ENCODE measurements at places on chromosomes 7 and 10.

- DNase-seq, result no peak
These were observed 926 bp upstream of the PCBD1 start for GRCh38 chr10:70889291-70889690.

- peak; percentile 57 for DNase-seq
These were observed 1247.8 kb downstream of the GATA3 start for GRCh38 chr10:9302140-9302746.

DNA sequence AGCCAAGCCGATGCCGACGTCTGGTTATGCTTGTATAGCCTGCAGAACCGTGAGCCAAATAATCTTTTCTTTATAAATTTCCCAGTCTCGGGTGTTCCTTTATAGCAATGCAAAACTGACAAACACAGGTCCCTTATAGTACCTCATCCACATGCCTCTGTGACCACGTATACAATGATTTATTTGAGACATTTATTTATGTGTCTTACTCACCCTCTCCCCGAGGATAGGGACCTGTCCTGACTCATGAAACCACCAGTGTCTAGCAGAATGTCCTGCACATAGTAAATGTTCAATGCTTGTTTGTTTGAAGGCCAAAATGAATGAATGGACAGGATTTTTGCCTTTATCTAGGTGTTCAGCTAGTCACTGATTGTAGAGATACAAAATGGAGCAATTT is 147.9 kb upstream of the FZD8 start:
- DNase-seq, result no peak

GRCh38 chr7:28266402-28266801 is 85.8 kb upstream of the JAZF1 start:
- no peak for DNase-seq

- peak; percentile 62 for DNase-seq
These were observed 270.4 kb downstream of the HGF start for GRCh38 chr7:81499262-81500116.

DNA sequence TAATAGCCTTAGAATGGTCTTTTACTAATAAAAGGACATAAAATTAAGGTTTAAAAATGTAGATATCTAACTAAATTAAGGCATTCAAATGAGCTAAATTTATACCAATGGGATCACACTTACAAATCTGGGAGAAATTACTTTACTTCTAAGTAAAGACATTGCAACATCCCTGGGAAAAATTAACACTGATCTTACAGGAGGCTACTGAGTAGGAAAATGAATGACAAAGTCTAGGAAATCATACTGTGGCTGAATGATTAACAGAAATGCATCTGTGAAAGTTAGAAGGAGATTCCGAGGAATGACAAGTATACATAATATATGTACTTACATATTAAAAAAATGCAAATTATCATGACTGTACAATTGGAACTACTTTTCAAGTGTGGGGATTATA is 38.3 kb downstream of the CACNA2D1 start:
- no peak for DNase-seq

- DNase-seq, result no peak
These were observed 36.1 kb upstream of the MDFIC start for GRCh38 chr7:114885836-114886235.

- no peak for DNase-seq
These were observed 37.4 kb upstream of the CDK6 start for GRCh38 chr7:92873776-92874175.

DNA sequence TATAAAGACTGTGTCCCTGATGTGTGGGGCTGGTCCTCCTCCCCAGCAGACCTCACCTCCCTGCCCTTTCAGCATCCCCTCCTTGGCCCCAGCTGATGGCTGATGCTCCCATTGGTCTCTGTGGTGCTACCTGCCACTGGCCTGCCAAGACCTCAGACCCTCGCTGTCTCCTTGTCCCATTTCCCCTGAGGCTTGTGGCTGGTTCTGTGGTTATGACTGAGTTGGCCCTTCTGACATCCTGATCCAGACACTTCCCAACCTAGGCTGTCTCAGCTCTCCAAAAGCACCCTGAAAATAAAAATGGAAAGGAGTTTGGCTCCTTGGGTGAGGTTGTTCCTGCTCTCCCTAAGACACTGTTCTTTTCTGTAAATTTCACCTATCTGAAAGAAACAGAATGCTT is 214.2 kb downstream of the RPS24 start:
- no peak for DNase-seq

All from Jurkat, Clone E6-1 (cell line).